AG09309 (cell line): ENCODE measurements at places on chromosomes 13 and 19.

DNA sequence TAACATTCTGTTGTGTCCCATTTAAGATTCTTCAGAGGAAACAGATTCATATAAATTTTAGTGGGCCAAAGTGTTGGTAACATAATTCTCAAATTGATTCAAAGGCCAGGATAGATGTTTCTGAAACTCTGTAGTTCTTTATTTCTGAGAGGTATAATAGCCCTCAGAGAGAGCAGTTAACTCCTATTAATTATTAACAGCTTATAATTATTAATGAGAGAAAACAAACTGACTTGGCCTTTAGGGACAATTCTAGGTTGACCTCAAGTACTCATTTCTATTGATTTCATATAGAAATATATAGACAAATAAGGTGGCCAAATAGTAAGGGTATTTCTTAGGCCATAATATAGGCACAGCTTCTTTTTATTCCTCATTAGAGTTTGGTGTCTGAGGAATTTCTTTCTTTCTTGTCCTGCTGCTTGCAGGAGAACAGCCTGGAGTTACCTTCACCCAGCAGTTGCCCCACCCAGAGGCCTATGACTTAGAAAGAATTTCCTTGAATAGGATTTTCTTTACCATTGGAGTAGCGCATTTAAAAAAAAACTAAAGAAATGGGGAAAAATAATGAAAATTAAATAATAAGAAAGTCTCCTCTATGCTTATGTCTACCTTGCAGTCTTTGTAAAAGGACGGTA is 1430.1 kb upstream of the SPRY2 start:
- no peak for DNase-seq

- DNase-seq, result no peak
These were observed 569 bp downstream of the POLR1D start for GRCh38 chr13:27622102-27622820.

DNA sequence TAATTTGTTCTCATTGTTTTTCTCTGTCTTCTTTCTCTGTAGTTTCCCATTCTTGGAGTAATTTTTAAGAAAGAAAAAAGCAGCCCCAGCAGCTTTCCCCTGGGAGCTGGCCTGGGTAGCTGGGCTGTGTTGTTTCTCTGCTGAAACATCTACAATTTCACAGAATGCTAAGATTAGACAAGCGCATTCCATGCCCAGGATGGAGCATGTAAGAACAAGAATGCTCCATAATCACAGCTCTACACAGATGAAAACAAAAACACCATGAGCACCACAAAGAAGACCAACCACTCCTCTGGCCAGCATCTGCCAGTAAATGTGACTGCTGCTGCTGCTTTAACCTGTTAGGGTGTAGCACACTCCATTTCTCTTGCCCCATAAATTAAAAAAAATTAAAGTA is 239.2 kb upstream of the SLITRK1 start:
- DNase-seq, result peak; percentile 5

DNA sequence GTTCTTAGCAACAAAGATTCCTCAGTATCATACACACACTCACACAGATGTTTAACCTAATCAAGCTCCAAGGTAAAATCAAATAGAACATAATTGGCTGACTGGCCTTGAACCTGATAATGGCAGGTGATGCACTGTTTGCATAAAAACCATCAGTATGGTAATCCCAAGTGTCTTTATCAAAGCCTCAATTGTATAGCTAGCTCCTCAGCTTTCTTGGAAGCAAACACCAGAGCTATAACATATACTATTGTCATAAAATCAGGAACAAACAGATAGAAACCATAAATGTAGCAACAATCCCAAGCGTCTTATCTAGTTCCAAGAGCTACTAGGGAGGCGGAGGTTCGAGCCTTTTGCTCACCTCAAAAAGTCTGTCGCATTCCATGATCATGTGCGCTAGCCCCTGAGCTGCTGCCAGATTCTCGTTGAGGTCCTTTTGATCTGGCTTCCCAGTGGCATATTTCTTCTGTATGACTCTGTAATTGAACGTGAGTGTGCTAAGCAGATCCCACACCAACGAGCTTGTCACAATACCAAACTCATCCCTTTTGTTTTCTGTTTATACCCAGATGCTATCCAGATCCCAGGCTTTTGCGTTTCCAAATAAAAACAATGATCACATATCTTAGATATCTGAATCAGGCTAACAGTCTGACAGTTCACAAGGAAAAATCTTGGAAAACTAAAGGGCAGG is 95.3 kb downstream of the KL start:
- no peak for DNase-seq

GRCh38 chr19:33201886-33202545 is 7.9 kb downstream of the LRP3 start:
- no peak for DNase-seq
